ENCODE measurements at places on chromosomes 2 and 18. TPM values are rescaled to one million over a fixed set of nuclear protein-coding genes. Genes with fewer than 3 reads are reported as not detected.

DNA sequence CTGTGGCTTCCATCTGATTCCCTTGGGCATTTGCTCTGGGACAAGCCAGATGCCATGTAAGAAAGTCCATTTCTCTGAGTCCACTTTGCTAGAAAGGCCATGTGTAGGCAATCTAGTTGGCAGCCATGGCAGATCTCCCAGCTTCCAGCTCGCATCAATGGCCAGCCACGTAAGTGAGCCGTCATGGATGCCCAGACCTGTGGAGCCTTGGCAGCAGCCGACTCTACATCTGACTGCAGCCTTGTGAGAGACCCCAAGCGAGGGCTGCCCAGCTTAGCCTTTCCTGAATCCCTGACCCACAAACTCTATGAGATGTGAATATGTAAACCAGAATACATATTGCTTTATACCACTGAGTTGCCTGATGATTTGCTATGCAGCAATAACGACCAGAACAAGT lies 533.5 kb downstream of the PARD3B start:
- no peak for DNase-seq

- no peak for DNase-seq
Measured at GRCh38 chr2:170972296-170973224, 43.5 kb downstream of the GORASP2 start.

- DNase-seq: no peak
Measured at GRCh38 chr2:141508806-141509595, 621.8 kb downstream of the LRP1B start.

DNA sequence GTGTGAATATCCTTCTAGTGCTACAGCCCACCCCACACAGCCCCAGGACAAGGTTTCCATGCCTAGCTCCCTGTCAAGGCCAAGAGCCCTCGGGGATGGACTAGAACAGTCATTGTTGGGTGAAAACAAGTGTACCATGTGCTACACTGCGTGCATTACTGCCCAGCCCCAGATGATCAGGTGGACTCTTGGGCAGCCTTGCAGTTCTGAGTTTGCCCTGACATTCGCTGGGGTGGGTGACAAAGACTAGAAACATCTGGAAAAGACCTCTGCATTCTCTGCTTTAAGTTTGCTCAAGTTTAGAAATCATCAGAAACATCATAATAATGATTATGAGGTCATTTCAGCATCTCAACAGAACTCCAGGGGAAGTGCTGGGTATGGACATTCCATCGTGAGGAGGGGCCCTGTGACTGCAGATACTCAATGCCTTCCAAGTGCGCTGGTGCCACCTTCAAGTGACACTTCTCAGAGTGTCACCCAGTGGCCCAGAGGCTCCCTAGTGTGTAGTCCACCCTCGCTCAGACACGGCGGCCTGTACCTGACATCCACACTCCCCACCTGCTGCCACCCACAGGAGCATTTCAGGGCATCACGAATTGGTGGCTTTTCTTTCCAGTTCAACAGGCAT lies 5.3 kb upstream of the PXDN start:
- no peak for DNase-seq

GRCh38 chr2:187214306-187214705 lies 233.7 kb downstream of the CALCRL start:
- no peak for DNase-seq

DNA sequence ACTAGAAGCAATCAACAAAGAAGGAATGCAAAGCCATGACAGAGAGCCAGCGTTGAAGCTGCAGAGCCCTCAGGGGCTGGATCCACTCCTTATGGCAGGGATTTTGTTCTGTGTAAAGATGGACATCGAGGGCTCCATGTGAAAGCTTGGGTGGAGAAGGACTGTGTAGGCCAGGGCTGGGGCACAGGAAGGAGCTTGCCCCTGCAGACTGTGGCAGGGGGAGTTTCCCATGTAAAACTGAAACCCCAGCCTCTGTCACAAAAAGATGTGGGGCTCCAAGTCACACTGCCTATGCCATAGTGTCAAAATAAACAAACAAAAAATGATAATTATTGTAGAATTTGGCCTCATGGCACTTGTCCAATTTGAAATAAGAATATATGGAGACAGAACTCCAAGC lies 408.7 kb upstream of the HS6ST1 start:
- no peak for DNase-seq

DNA sequence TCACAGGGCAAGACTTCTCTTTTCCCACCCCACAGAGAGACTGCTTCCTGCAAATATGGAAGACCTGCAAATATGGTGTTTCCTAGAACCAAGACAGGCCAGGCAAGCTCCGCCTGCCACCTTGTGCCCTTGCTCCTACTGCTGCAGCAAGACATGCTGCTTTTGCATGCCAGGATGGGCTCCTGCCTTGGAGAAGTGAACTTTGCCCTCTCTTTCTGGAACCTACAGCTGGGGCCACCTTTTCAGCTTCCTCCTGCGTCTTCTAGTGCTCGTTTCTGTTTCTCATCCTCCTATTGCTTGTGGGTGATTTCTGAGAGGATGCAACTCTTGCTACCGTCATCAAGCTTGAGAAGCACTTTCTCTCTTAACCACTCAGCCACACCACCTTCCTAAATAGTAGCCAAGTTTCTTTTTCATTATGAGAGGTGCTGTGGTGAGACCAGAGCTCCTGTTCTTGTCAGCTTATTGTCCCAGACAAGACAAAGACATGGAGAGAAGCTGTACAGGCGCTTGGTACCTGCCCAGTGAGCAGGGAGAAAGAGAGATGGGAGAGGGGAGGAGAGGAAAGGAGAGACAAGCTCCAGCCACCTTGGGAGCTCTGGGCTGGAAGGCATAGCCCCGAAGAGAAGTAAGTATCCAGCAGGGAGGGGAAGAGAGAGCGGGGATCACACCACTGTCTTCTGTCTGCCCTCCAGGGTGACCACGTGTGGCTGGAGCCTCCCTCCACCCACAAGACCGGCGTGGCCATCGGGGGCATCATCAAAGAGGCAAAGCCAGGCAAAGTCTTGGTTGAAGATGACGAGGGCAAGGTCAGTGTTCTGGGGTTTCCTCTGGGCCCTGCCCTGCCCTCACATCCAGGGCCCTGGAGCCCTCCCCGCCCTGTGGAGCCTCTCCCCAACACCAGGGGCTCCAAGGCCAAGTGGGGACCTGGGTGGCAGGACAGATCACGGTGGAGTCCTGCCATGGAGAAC lies 28.3 kb downstream of the MYO7B start:
- DNase-seq: no peak

DNA sequence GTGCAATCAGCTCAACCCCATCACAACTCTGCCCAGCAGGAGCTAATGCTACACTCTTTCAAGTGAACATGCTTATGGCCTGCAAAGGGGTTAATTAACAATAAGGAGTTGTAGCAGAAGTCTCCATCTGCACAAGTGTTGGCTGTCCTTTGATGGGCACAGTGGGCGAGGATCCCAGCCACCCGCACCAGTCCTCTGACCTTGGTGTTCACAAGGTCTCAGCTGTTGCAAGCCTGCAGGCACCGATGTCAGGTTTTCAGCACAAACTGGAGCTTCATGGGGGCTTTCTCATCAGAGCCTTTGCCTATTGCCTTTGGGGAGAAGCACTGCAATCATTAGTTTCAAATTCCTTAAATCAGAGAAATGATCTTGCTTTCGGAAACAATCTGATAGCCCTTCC lies 60.9 kb upstream of the TMEM178A start:
- no peak for DNase-seq

Gene GKN2
- polyA plus RNA-seq: not detected

Gene GPR45
- not detected for polyA plus RNA-seq

Gene IL36RN
- polyA plus RNA-seq: 3.9 TPM

Gene AGXT
- polyA plus RNA-seq: not detected

Gene DSG2
- polyA plus RNA-seq: 117 TPM

Gene ANKRD30B
- polyA plus RNA-seq: not detected

Gene SPIRE1
- polyA plus RNA-seq: 20.6 TPM

Gene CRYGD
- polyA plus RNA-seq: not detected

Data from keratinocyte (primary cell).